ENCODE measurements at places on chromosomes 4 and X.
A peak's percentile ranks its signal among the peaks of the same experiment; 100 is the strongest.

GRCh38 chr4:119266153-119266552 lies 53.6 kb downstream of the USP53 start:
- no peak for DNase-seq

GRCh38 chr4:170087163-170087700 lies 2.5 kb downstream of the AADAT start:
- DNase-seq = no peak

DNA sequence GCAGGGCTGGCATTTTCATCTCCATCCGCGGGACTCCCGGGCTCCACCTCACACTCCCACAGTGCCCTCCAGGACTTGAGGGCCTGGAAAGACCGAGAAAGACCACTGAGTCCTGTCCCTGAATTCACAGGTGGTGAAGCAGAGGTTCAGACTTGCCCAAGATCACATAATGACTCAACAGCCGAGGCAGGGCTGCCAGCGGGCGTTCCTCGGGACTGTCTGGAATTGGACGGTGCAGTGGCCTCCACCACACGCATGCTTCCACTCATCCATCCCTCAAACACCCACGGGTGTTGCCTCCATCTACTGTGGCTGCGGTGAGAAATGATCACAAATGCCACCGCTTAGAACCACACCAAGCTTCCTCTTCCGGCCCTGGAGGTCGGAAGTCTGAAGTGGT lies 6.9 kb upstream of the ADRA2C start:
- no peak for DNase-seq

DNA sequence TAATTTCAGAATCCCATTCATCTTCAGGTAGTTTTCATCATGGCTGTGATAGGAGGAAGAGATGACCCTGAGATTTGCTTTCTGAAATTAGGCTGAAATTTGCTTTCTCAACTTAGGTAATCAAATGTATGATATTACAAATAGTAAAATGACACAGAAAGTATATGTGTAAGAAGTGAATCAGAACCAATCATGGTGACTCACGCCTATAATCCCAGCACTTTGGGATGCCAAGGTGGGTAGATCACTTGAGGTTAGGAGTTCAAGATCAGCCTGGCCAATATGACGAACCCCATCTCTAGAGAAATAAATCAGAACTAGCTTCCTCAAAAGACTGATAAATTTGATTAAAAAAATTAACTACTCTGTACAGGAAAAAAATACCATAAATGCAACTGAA lies 555.4 kb downstream of the STPG2 start:
- DNase-seq = no peak

GRCh38 chr4:183342541-183343533 lies 20.6 kb upstream of the CLDN24 start:
- DNase-seq = no peak

GRCh38 chr4:845836-846251 lies 19.9 kb upstream of the CPLX1 start:
- DNase-seq = no peak

DNA sequence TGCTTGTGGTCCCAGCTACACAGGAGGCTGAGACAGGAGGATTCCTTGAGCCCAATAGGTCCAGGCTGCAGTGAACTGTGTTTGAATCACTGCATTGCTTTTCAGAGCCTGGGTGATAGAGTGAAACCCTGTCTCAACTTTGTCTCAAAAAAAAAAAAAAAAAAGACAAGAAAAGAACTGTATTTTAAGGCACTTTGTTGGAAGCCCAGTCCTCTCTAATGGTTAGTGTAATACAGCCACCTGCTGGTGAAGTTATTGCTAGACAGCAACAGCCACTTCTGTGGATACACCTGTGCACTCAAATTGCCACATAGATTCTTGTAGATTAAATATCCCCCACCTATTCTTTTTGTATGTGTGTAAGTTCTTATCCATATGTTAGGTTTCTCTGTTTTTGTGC lies 10.1 kb upstream of the FGG start:
- DNase-seq = peak; percentile 55

DNA sequence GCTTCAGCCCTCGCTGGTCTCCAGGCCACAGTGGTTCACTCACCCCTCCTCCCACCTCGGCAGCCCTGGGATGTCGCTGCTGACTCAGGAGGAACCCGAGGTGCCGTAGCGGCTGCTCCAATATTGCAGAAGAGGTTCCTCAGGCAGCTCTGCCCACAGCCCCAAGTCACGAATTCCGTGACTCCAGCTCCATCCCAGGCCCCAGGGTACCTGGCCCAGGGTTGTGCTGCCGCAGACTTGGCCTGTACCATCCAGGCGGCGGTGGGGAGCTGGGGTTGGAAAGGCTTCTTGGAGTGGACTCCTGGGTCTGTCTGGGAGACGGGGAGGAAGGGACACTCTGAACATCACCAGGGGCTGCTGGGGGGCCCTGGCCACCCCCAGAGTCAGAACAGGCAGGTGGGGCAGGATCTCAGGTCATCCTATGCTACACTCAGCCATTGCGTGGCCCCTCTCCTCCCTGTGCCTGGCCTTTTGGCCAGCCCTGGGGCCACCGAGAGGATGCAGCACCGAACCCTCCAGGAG lies 728 bp upstream of the HGFAC start:
- DNase-seq = no peak

- peak; percentile 16 for DNase-seq
Observed at GRCh38 chr4:186134257-186134656, 29.8 kb downstream of the FAM149A start.

- DNase-seq = no peak
Observed at GRCh38 chrX:109775386-109775785, 42.3 kb upstream of the ACSL4 start.

GRCh38 chr4:957581-958313 lies 15.6 kb downstream of the DGKQ start:
- DNase-seq = no peak

- DNase-seq = no peak
Observed at GRCh38 chrX:39883666-39884065, 214.1 kb downstream of the BCOR start.

GRCh38 chrX:9658409-9658808 lies 107.2 kb downstream of the GPR143 start:
- no peak for DNase-seq

GRCh38 chrX:48802905-48803200 lies 986 bp downstream of the HDAC6 start:
- no peak for DNase-seq

DNA sequence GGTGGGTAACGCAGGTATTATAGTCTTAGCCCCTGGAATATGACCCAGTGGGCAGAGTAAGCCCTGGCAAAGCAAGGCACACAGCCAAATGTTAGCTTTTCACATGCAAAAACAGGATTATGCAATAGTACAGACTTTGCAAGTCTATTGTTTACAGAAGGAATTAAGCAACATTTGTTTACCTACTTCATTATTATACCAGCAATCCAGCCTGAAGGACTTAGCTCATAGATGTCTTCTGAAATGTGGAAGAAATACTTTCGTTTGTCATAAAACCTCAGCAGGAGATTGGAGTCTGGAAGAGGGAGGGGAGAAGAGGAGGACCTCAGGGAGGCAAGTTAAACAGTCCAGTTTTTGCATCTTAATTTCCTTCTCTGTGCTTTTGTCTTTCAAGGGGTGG lies 226.7 kb upstream of the CENPE start:
- no peak for DNase-seq

DNA sequence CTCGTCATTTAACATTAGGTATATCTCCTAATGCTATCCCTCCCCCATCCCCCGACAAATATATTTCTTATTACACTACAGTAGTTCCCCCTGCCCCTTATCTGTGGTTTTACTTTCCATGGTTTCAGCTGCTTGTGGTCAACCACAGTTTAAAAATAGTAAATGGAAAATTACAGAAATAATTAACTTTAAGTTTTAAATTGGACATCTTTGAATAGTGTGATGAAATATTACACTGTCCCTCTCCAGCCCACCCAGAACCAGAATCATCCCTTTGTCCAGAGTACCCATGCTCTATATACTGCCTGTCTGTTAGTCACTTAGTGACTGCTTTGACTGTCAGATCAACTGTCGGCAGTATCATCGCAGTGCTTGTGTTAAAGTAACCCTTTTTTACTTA lies 47.4 kb upstream of the VEGFC start:
- DNase-seq = no peak

- DNase-seq = no peak
Observed at GRCh38 chrX:15834053-15834452, 20.6 kb downstream of the AP1S2 start.

GRCh38 chr4:107689912-107690587 lies 30.0 kb downstream of the PAPSS1 start:
- no peak for DNase-seq

DNA sequence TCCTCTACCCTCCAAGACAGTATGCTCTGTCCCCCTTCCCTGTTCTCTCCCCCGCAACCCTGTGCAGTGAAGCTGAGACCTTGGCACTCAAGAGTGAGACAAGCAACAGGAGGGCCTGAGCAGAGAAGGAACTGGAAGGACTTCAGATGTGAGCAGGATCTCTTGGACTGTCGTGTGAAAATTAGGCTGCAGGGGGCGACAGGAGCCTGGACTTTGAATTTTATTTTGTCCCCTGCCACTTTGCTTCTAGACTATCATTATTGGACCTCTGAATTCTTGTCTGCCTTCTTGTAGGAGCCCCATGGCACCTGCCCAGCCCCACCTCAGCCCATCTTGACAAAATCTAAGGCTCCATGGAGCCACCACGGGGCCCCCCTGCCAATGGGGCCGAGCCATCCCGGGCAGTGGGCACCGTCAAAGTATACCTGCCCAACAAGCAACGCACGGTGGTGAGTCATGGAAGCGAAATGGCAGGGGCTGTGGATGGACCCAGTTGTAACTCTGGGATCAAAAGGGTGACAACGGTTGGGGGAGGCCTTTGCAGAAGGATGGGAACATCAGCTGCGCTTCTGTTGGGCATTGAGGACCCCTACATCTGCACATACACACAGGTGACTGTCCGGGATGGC lies 1.7 kb downstream of the ARAF start:
- DNase-seq = no peak

DNA sequence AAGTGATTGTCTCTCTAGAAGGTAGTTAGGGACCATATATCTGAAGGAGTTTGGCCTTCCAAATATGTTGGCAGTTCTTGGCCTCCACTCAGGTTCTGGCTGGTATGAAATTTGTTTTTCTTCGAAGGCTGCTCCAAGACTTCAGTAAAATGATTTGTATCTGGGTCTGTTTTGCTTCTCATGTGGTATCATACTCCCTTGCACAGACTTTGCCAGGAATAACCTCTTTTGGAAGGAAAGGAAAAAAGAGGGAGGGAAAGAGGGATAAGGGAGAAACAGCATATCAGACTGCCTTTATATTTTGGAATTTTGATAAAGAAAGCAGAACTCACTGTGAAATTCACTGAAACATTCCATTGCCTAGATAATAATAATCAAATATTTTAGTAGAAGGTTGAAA lies 242.1 kb upstream of the HHIP start:
- DNase-seq = no peak

DNA sequence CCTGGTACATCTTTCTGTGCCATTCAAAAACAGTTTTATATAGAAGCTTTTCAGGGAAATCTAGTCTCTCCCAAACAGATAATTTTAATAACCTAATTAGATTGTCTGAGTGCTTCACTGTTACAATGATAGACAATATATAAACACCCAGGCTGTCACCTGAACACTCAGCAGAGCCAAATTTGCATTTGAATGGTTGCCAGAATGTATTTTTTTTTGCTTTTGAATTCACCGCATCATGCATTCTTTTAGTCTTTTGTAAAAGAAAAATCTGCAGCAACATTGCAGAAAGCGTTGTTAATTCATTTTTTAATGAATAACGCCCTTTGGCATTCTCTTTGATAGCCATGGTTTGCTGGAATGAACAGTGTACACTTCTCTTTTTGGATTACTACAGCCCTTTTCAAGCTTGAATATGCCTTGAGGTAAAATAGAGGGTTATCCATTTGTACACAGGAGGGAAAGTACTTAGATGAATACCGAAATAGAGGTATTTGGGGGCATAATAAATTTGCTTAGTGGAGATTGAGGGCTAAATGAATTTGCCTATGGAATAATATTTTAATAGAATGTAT lies 175.0 kb upstream of the EPHA5 start:
- DNase-seq = no peak

GRCh38 chr4:82223715-82224114 lies 150.1 kb downstream of the HNRNPD start:
- peak; percentile 75 for DNase-seq

- no peak for DNase-seq
Observed at GRCh38 chrX:11403631-11404030, 110.4 kb downstream of the AMELX start.

DNA sequence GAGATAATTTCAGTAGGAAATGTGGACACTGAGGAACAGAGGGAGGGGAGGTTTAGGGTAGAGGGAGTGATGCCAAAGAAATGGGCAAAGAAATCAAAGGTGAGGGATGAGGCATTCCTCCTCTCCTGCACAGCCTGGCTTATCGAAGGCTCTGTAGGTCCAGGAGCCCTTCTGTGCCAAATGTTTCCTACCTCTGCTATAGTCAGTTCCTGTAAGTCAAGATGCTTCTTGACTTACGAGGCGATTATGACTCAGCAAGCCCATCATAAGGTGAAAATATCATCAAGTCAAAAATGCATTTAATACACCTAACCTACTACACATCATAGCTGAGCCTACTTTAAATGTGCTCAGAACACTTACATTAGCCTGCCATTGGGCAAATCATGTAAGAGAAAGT lies 60.0 kb upstream of the ARHGAP24 start:
- DNase-seq = no peak

- no peak for DNase-seq
Observed at GRCh38 chr4:168440442-168441264, 39.6 kb downstream of the DDX60L start.

GRCh38 chr4:119678761-119679160 lies 50.2 kb upstream of the PDE5A start:
- no peak for DNase-seq

DNA sequence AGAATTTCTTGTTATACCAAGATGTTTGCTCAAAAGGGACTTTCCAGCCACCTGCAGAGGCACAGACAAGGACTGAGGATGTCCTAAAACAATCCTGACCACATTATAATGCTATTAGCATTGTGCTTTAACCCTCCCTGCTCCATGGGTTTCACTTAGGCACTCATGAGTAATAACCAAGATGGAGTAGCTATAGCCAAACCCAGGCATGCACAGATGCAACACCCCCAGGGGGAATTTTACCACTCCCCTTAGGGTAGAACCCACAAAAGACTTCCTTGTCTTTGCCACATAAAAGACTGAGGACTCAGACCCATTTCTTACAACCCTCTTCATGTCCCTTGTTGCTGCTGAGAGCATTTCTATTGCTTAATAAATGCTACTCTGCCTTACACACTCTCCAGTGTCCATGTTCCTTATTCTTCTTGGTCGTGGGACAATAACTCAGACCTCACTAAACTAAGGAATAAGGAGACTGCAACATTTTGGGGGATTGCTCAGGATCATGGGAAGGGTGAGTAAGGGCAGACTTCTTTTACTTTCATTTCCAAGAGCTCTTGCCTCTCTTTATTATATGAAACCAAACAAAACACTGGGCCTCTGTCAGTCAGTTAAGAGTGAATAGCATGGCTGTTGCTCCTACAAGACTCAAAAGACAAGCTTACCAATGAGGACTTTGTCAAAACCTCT lies 103.5 kb downstream of the TECRL start:
- peak; percentile 8 for DNase-seq

DNA sequence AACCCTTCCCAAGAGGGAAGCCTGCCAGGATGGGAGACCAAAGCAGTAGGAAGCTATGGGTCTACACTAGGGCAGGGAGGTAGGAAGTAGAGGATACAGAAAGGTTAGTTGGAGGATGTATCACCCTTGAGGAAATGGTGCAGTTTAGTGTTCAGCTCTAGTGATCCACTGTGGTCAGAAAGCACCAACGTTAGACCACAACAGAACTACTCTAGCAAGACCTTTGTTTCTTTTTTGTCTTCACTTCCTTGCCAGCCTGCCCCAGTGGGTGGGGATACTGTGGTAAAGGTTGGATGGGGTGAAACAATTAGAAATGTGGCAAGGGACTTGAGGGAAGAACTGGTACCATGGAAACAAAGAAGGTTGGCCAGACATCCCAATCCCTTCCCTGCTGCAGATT lies 83.3 kb downstream of the DDIT4L start:
- peak; percentile 84 for DNase-seq

Data from B cell (primary cell).